ENCODE measurements at places on chromosomes 3 and 15.

- no peak for DNase-seq
Observed at GRCh38 chr3:126448893-126449180, 26.9 kb downstream of the ZXDC start.

DNA sequence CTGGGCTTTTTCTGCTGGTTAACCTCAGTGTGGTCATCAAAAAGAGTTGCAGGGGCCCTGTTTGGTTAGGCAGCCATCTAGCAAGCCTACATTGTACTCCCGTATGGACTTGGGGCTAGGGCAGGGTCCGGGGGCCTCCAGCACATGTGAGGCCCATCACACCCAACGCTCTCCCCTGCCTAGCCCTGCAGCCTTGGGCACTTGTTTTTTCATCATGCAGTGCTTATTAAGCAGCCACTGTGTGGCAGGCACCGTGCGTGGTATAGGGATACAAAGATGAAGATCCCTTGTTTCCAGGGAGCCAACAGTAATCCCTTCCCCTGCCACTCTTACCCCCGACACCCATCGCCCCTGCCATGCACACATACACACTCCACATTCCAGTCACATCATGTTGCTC is 14.2 kb downstream of the MRAS start:
- DNase-seq: no peak

- DNase-seq: no peak
Observed at GRCh38 chr3:10361375-10361774, 40.5 kb upstream of the SEC13 start.

GRCh38 chr3:96070678-96071077 is 743.7 kb upstream of the EPHA6 start:
- DNase-seq: no peak

DNA sequence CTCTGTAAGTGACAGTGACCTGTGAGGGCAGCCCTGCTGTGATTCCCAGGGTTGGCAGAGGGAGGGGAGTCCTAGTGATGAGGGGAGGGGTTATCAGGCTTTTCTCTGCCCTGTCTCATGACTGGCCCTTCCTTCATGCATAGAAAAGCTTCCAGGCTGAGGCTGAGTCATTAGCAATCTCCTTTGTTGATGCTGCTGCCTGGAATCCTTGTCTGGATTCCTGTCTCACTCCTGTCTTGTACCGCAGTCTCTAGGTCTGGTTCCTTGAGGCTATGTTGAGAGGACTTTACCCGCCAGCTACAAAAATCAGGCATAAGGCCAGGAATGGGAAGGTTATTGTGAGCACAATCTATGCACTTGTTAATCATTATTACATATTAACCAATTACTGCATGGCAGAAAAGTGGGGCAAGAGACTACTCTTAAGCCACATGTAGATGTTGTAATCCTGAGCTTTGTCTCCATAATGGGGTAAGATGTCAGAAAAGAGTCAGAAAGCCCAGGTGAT is 7.2 kb downstream of the KLHL6 start:
- DNase-seq: no peak

- DNase-seq: no peak
Observed at GRCh38 chr3:60064210-60065178, 1014.7 kb upstream of the CFAP20DC start.

- DNase-seq: no peak
Observed at GRCh38 chr3:134608771-134609435, 41.9 kb downstream of the KY start.

DNA sequence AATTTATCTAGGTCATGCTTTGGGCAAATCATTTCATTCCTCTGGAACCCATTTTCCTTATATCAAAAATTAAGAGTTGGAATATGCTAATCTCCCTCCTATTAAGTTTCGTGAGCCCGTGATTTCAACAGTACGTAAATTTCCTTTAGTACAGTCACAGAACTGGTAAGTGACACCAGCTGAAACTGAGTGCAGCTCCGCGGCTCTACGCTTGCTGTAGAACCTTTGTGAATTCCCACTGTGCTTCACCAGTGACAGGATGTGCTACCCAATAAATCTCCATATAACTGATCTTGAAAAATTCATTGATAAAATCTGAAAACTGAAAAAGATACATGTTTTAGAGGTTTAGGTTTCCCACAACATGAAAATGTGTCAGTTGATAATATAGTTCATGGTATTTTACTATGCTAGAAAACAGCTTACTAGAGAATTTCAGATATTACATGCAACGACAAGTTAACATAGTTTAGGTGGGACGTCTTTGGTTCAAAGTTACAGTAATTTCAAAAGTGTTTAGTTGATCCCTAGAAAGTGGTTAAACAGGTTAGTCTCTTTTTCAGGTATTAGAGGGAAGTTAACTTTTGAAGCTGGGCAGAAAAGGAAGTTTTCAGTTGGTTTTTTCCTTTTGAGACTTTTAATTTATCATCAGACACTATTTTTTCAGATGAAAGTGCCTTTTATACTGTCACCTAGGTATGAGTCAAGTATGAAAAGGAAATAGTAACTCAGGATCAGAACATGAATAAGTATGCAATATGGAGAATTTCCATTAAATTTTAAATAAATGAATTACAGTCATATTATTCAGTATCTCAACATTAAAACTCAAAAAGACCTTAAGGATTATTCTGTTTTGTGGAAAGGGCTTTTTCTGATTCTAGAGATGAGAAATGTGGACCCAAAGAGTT is 57.0 kb downstream of the PPARG start:
- no peak for DNase-seq

DNA sequence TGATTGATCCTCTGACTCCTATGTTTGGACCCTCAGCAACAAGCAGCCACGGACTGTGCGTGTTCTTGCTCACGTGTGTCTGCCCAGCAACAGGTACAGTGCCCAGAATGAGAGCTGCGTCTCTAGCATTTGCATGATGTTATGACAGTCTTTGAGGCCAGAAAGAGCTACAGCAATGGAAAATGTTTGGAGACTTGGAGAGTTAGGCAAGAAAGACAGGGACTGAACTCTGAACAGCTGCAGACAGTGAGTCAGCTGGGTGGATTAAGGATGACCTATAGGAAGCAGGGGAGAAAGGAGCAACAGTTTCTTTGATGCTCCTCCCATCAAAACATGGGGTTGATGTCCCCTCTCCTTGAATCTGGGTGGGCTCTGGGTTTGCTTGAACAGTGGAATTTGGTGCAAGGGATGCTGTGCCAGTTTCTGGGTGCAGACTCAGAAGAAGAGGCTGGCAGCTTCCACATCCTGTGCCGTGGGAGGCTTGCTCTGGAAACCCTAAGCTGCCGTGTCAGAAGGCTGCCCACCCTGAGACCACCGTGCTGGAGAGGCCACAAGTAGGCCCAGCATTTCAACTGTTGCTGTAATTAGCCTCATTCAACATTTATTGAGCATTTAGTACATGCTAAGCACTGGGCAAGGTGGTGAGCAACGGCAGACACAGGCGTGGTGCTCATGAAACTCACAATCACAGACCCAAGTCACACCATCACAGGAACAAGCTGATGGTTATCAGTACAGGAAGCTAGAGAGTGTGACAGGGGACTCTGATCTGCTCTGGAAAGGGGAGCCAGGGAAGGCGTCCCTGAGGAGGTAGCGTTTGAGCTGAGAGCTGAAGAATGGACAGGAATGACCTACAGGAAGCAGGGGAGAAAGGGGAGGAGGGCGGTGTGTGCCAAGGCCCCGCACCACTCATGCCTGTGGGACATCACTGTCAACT is 21.7 kb downstream of the CCR9 start:
- DNase-seq: no peak

GRCh38 chr3:134847349-134847748 is 52.3 kb downstream of the EPHB1 start:
- DNase-seq: no peak

GRCh38 chr3:157501863-157502262 is 1.4 kb downstream of the VEPH1 start:
- no peak for DNase-seq

GRCh38 chr3:166569589-166569988 is 732.4 kb upstream of the BCHE start:
- DNase-seq: no peak

DNA sequence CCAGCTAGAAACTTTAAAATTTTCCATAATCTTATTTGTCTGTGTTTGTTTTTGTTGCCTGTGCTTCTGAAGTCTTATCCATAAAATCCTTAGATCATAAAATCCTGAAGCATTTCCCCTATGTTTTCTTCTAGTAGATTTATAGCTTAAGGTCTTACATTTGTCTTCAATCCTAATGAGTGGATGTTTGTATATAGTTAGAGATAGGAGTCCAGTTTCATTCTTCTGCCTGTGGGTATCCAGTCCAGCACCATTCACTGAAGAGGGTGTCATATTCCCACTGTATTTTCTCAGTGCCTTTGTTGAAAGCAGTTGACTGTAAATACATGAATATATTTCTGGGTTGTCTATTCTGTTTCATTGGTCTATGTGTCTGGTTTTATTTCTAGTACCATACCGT is 44.8 kb upstream of the SPSB4 start:
- DNase-seq: no peak

DNA sequence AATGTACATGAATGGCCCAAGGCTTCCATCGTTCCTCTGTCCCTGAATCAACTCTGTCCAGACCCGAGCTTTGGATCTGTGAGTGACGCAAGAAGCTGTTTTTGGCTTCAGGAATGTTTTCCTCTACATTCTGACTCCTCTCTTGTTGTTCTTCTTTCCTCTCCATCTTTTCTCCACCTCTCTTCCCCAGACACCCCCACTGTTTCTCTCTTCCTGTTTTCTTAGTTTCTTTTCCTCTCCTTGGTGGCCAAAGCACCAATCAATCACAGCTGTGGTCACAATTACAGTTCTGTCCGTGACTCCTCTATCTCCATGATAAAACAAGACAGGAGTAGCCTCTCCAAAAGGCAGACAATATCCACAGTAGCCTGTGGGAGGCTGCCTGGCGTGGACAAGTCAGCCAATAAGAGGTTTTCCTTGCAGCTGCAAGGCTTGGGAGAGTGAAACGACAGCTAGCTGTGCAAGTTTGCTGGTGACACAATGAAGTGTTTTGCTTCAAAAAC is 4.9 kb upstream of the TMEM212 start:
- no peak for DNase-seq

DNA sequence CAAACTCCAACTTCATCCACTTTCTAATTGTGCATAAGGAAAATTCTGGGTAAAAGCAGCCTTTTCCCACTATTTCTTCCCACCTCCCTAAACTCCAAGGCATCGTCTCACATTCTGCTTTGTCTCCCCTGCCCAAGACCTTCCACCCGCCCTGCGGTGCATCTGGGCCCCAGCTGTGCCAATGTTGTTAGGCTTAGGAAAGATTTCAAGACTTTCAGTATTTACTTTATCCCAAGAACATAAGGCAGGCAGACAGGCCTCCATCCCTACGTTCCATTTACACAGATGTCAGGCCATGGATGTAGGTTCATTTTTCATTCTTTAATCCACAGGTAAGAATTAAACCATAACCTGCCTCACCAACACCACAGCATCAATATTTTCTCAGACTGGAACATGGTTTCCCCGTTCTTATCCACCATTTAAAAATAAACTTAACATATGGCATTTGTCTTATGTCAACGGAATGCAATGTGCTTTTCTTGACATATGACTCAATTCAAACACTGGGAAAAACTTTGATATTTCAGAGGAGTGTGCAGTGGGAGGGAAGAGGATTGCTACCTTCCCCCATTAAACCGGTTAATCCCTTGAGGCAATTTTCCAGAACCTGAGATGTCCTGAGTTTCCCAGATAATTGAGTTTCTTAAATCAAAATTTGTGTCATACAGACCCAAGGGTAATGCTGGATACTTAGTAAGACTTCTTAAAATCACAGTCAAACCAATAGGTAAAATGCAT is 238.0 kb upstream of the LRIG1 start:
- no peak for DNase-seq

GRCh38 chr15:48384616-48385015 is 53.4 kb downstream of the DUT start:
- DNase-seq: no peak

- no peak for DNase-seq
Observed at GRCh38 chr3:57224856-57225255, 2.7 kb upstream of the APPL1 start.

DNA sequence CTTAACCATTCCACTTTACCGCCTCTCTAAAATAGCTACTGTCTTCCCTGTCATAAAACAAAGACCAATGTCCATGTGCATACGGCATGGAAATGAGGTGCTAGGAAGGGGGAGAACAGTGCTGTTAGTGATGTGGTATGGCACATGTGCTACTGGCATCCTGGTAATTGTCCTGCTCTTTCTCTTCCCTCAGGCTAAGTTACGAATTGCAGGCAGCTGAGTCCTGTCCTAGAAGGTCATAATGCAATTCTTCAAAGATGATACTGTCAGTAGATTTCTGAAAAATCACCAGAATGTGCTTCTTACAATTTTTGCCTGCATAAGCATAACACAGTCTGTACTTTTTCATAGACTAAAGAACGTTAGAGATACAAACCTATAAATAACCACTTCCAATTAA is 216.8 kb downstream of the RSL24D1 start:
- DNase-seq: no peak

DNA sequence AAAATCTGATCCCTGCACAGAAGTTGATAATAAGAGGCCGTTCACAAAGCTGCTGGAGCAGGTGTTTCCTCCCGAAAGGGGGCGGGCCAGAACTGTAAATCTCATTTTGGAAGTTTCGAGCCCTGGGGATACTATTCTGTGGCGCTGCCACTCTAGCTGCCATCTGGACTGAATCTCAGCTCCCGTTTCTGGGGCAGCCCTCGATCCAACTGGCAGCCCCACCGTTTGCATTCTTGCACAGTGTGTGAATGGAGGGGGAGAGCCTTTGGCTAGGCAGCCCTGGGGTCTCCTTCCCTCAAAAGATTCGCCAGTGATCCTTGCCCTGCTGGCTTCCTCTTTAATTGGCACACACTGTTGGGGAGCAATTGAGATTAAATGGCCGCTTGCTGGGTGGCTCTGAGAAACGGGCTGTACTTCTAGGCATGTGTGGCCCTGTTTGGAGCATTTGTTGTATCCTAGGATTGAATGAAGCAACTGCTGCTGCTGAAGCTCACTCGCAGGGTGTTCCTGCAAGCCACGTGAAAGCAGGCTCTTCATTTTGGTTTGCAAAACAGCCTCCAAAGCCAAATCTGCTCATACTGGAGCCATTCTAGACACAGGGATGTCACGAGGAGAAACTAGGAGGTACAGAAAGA is 57.2 kb upstream of the TOPAZ1 start:
- no peak for DNase-seq

GRCh38 chr15:82093774-82094211 is 48.0 kb upstream of the MEX3B start:
- DNase-seq: no peak

DNA sequence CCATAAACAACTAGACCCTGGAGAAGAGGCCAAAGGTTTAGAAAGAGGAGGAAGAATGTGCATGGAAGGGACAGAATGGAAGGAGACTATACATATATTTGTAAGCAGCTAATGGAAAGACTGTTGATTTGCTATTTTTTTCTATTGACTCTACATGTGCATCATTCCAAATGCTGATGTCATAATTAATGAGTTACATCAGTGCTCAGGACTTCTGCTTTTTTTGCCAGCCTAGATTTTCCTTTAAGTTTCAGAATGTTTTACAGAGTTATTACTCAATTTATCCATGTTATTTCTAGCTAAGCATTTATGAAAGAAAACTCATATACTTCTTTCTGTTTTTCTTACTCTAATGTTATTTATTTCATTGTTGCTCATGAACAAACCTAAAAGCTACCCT is 62.6 kb upstream of the VGLL3 start:
- no peak for DNase-seq
